Right renal cortex interstitium (tissue), 3 donors: ENCODE measurements at places on chromosomes 16 and 17. TPM values are rescaled to one million over a fixed set of nuclear protein-coding genes. Genes with fewer than 3 reads are reported as not detected.

DNA sequence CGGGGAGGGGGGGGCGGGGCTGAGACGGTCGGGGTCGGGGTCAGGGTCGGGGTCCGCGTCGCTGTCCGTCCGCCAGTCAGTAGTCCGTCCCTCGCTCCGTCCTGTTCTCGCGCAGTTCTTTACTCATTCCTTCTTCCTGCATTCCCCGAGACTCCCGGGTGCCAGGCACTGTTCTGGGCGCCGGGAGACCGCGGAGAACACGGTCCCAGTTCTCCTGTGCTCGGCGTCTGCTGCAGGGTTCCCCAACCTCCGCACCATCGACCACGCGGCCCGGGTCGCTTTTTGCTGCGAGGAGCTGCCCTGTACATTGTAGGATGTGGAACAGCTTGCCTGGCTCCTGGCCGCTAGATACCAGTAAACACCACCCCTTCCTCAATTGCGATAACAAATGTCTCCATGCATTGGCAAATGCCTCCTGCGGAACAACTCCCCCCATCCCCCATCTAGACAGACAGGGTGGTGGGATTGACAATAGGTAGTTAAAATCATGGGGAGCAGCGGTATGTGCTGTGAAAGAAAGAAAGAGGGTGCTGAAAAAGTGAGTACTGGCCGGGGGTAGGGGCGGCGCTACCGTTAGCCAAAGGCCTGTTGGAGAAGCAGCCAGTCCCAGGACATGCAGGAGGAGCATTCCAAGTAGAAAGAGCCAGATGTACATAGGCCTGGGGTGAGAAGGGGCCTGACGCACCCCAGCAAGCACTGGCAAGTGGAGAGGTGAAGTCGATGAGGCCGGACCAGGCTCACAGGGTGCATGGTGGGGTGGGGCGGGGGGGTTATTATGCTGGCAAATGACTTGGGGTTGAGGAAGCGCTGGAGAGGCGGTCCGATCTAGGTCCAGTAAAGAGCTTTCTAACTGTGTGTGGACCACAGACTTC, 631 bp downstream of the TRAF7 start:
- no peak for DNase-seq

DNA sequence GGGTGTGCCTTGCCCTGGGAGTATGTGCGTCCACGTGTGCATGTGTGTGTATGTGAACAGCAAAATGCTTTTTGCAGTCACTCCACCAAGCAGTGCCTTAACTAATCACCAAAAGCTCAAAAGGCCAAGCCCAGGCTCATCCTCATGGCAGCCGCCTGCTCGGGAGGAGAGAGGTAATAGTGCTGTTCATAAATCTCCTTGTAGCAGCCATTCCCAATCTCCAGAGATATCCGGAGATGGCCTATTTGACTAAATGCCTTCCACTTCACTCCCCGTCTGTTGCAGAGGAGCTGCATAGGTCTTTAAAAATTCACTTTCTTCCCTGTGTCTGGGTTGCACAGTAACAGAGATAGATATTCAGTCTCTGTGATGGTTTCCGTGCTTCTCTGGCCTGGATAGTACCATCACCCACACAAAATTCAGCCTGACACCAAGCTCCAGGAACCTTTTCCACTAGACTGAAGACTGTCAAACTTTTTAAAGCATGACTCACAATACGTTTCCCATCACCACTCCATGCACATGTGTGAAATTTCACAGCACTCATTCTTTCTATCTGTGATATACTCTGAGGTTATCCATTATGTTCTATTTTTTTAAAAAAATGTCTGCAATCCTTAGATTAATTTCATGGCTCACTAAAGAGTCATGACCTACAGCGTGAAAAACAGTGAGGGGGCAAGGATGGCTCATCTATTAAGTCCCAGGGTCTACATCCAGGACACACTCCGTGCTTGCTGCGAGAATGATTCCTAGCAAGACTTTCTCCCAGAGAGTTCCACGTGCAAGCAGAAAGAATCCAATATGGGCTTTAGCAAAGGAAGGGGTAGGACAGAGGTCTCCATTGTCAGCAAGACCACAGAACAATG, 357.8 kb downstream of the GRIN2A start:
- DNase-seq, result no peak

DNA sequence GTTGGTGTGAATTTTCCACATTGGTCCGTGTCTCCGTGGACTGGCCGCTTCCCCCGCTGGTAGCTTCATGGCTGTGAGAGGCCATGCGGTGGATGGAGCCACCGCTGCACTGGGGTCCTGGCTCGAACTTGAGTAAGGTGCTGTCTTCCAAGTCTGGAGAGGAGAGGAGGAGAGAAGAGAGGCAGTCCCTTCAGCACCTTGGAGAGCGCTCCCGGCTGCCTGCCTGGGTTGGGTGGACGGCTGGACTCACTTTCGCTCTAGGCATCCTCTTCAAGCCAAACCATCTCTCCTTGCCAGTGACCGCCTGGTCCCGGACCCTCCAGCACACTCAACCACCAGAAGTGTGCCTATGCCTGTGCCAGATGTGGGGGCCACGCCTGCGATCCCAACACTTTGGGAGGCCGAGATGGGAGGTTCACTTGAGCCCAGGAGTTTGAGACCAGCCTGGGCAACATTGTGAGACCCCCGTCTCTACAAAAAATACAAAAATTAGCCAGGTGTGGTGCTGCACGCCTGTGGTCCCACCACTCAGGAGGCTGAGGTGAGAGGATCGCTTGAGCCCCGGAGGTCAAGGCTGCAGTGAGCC, 6.2 kb downstream of the JPH3 start:
- peak; percentile 69 for DNase-seq

- DNase-seq, result no peak
These were observed 23.3 kb downstream of the PHF12 start for GRCh38 chr17:28928061-28928460.

- no peak for DNase-seq
These were observed at the start of gene CETP for GRCh38 chr16:56961851-56962281. Gene CETP, plus strand, starts transcription at chr16:56961950. Its CDS starts 30 bp downstream, at chr16:56961980.

GRCh38 chr16:75203096-75203495, 3.9 kb downstream of the CTRB2 start:
- DNase-seq, result no peak

GRCh38 chr17:15972497-15972951, 27.0 kb downstream of the ZSWIM7 start:
- no peak for DNase-seq

- no peak for DNase-seq
These were observed 451.5 kb upstream of the HSBP1 start for GRCh38 chr16:83356266-83356665.

DNA sequence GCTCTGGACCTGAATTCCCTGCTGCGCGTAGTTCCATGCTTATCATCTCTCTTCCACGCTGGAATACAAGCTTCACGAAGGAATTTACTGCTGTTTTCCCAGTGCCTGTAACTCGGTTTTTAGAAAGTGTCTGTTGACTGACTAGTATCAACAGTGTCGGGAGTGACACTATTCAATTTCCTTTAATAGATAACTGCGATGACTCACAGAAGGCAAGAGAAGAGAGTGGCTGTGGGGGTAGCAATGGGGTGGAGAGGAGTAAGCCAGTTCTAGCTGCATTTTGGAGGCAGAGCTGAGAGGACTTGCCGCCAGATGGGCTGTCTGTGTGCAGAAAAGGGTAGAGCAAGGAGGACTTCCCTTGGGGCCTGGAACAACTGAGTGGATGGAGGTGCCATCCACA, 25.2 kb downstream of the B4GALNT2 start:
- no peak for DNase-seq

DNA sequence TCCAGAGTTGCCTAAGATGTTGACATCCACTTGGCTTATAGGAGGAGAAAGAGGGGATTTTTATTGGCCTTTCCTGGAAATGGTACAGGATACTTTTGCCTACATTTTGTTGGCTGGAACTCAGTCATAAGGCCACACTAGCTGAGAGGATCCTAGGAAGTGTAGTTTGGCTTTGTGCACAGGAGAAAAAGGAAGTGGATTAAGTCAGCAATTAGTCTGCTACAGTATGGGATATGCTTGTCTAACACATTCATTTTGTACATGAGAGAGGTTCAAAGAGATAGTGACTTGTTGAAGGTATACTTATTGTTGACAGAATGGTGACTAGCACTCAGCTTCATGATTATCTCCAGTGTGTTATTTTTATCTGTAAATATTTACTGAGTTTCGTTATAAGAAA, 10.3 kb downstream of the UTP18 start:
- DNase-seq, result no peak

- DNase-seq, result no peak
These were observed 1726.1 kb downstream of the TP53TG3F start for GRCh38 chr16:35185366-35186044.

DNA sequence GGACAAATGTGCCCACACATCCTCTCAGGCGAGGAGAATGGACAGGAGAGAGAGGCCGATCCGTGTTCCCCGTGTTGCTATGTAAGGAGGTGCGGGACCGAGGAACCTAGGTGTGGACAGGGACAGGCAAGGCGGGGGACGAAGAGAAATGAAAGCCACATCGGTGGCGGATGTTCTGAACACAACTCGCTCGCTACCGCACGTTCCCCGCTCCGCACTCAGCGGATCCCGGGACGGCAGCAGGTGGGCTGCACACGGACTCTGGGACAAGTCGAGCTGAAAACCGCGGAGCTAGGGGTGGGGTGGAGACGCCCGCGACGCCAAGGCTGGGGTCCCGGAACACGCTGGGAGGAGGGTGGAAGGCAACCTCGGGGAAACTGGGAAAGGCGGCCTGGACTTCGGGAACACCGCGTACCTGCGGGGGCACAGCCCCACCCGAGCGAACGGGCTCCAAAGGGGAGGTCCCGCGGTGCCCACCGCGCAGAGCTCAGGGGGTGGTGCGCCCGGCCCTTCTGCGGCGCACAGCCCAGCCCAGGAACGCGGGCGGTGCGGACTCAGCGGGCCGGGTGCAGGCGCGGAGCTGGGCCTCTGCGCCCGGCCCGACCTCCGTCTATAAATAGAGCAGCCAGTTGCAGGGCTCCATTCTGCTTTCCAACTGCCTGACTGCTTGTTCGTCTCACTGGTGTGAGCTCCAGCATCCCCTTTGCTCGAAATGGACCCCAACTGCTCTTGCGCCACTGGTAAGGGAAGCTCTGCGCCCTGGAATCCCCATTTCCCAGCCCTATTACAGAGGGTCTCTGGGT, at the start of gene MT1E:
TSS of gene MT1E (plus strand) at position 642 of the 803 bp plus-strand sequence. CDS start at position 713, 71 bp downstream.
- no peak for DNase-seq

DNA sequence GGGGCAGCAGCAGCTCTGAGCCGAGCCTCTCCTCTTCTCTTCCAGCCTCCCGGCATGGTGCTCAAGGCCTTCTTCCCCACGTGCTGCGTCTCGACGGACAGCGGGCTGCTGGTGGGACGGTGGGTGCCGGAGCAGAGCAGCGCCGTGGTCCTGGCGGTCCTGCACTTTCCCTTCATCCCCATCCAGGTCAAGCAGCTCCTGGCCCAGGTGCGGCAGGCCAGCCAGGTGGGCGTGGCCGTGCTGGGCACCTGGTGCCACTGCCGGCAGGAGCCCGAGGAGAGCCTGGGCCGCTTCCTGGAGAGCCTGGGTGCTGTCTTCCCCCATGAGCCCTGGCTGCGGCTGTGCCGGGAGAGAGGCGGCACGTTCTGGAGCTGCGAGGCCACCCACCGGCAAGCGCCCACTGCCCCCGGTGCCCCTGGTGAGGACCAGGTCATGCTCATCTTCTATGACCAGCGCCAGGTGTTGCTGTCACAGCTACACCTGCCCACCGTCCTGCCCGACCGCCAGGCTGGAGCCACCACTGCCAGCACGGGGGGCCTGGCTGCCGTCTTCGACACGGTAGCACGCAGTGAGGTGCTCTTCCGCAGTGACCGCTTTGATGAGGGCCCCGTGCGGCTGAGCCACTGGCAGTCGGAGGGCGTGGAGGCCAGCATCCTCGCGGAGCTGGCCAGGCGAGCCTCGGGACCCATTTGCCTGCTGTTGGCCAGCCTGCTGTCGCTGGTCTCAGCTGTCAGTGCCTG, 4.4 kb downstream of the PIGQ start:
- DNase-seq, result no peak

DNA sequence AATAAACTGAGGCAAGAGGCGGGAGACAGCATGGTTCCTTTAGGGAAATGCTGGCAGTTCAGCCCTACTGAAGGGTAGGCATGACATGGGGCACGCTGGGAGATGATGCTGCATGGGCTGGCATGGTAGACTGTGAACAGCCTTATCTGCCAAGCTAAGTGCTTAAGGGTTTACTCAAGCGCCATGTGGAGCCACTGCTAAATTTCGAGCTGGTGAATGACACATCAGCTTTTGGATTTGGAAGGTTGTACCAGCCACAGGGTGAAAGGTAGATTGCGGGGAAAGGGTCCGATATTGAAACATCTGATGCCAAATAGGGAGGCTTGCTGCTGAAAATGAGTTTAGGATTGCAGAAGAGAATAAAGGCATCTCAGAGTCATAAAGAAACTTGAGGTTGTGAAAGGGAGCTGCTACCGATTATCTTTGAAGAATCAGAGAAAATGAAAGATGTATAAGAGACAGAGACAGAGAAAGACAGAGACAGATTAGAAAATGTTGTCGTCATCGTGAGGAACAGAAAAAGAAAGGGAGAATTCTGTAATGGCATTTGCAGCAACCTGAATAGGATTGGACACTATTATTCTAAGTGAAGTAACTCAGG, 16.3 kb downstream of the PIK3R5 start:
- no peak for DNase-seq

- DNase-seq, result no peak
These were observed 28.7 kb downstream of the CHD9NB start for GRCh38 chr16:53024045-53024444.

GRCh38 chr17:70271200-70271599, 101.9 kb downstream of the KCNJ2 start:
- no peak for DNase-seq

The CCDC154 gene
- 1.7 TPM for polyA plus RNA-seq

The NXPH3 gene
- polyA plus RNA-seq, result 1.3 TPM

The PTX4 gene
- polyA plus RNA-seq, result not detected

The CTU2 gene
- polyA plus RNA-seq, result 11.2 TPM

The EFNB3 gene
- polyA plus RNA-seq, result 23.7 TPM

The NFAT5 gene
- 32.9 TPM for polyA plus RNA-seq
